Fibroblast of villous mesenchyme (primary cell): ENCODE measurements at places on chromosomes 6 and 20.

DNA sequence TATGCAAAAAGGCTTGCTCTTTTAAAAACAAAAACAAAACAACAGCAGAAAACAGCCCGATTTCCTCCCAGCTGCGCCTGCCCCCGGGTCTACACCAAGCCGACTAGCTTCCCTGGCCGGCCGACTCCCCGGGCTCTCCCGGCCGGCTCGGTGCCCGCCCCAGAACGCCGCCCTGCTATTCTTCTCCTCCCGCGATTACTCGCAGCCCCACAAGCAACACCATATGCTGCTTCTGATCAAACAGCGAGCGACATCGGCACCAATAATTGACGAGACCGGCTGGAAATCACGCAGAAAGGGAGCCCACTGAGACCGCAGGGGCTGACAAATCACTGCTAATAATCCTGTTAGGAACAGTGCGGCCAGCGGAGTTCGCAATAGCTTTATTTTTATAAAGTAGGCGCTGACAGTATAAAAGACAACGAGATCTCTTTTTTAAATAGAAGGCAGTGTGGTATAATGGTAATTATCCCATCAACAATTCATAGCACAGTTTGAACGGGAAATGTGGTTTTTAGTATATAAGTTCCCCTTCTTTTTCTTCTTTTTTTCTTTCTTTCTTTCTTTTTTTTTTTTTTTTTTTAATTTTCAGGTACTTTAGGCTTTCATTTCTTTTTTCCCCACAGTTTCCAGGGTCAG lies 3.3 kb downstream of the SIM1 start:
- no peak for DNase-seq

- DNase-seq = peak; percentile 22
These were observed 85.0 kb downstream of the FNDC1 start for GRCh38 chr6:159254186-159254585.

DNA sequence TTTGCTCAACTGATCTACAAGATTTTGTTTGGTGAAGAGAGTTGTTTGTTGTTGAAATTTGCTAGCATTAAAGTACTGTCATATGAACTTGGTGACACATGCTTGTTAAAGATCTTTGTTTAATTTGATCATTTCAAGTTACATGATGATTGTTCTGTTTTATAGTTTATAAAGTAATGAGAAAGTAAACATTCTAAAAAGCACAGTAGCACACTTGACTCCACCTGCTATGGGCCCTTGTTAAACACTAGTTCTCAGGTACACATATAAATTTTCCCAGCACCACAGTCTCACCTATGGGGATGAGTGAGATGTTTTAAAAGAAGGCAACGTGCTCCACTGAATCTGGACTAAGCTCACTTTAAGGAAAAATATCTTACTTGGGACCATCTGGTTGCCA lies 14.1 kb downstream of the MCHR2 start:
- no peak for DNase-seq

DNA sequence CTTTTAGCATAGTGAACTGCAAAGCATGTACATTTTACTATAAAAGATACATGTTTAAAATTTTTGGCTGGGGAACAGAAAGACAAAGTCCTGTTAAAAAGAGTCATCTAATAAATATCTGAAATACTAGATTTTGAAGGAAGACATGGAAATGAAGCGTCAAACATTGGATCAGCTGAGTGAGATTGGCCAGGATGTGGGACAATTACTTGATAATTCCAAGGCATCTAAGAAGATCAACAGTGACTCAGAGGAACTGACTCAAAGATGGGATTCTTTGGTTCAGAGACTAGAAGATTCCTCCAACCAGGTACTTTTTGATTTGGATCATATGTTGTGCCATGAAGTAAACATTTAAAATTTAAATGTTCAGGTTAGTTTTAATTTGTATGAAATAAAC lies 162.3 kb downstream of the UTRN start:
- no peak for DNase-seq

DNA sequence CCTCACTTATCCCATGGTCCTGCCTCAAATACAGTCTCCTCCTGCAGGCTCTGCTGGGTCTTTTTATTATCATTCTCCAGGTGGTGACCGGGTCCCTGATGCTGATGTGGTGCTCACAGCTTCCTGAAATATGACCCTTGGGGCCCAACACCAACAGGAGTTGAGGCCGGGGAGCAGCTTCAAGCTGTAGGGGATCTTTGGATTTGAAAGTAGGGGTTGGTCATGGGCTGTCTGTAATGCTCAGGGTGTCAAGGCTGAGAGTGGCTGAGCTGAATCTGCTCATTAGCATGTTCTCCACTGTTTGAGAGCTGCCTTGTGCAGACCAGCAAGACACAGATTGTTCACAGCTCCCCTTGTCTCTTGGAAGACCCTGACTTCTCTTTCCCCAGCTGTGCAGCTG lies 35.5 kb downstream of the HLA-F start:
- no peak for DNase-seq

- peak; percentile 60 for DNase-seq
These were observed 38.6 kb upstream of the MARCKS start for GRCh38 chr6:113818578-113818977.

DNA sequence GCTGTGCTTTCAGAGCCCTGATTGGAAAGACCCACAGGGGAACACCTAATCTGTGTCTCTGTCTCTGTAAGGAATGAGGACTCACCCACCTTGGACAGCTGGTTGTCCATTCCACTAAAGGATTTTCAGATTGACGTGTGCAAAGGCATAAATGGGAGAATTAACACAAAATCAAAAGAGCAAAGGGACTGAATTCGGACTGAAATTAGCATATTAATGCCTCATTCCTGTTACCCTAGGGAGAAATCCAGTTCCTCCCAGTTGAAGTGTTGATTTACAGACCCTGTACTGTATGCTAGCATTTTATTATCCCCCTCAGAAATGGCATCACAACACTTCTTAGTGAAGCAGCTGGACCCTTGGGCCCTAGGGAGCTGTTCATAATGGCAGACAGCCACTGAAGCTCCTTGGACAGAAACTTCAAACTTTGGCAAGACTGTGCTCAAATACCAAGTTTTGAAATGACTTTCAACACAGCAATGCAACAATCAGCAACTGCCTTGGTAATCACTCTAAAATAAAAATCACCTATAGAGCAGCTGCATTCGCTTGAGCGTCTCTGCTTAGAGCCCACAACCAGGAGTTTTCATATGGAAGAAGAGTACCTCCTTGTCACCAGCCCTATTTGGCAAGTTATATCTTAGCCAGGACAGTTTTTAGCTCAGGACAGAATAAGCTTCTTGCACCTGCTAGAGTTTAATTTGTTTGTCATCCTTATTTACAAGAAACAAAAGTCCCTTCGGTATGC lies 118.1 kb downstream of the TRDN start:
- DNase-seq = no peak

- no peak for DNase-seq
These were observed 84.1 kb downstream of the PRND start for GRCh38 chr20:4805663-4806449.
